ENCODE measurements at places on chromosomes 11 and 22. TPM values are rescaled to one million over a fixed set of nuclear protein-coding genes. Genes with fewer than 3 reads are reported as not detected.

Gene GUCY1A2
- 0.18 TPM for total RNA-seq

Gene KRTAP5-8
- total RNA-seq, result not detected

Gene RFPL3
- total RNA-seq, result not detected

Gene DNAJB7
- not detected for total RNA-seq

Gene SLC22A8
- total RNA-seq, result not detected

Gene OR2AG2
- total RNA-seq, result 0.29 TPM

Gene PATE2
- total RNA-seq, result not detected

Gene ARRB1
- total RNA-seq, result 7.6 TPM

Gene SERHL2
- total RNA-seq, result 20.2 TPM

Gene MAPK11
- total RNA-seq, result 26.8 TPM

Gene SOX6
- not detected for total RNA-seq

Gene BRSK2
- not detected for total RNA-seq

Gene CDON
- total RNA-seq, result 0.58 TPM

Gene VSIG2
- total RNA-seq, result not detected

Gene LGALS12
- not detected for total RNA-seq

Gene VSIG10L2
- total RNA-seq, result not detected

Gene SLC22A24
- total RNA-seq, result not detected

Gene PANX3
- total RNA-seq, result not detected

Gene SPON1
- not detected for total RNA-seq

Gene PNPLA5
- total RNA-seq, result not detected

Gene APOA5
- not detected for total RNA-seq
